A172 (cell line): ENCODE measurements at places on chromosomes 5 and 9. TPM values are rescaled to one million over a fixed set of nuclear protein-coding genes. Genes with fewer than 3 reads are reported as not detected.

- peak; percentile 96 for DNase-seq
Observed at GRCh38 chr5:173326501-173326960, 1.7 kb downstream of the STC2 start.

DNA sequence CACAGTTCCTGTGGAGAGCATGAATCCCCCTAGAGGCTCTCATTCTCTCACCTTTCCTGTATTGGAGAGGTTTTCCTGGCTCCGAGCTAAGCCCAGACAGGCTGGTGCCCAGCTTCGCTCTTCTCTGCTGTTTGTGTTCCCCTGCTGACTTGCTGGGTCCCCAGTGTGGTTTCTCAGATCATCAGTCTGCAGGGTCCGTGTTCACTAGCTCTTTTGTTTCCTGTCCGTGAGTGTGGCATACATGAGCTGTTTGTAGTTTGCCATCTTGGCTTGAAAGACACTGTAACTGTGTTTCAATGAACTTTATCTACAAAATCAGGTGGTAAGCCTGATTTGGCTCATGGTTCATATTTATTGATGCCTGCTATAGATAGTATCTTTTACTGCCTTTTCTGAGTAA, 23.8 kb downstream of the LOX start:
- DNase-seq = no peak

DNA sequence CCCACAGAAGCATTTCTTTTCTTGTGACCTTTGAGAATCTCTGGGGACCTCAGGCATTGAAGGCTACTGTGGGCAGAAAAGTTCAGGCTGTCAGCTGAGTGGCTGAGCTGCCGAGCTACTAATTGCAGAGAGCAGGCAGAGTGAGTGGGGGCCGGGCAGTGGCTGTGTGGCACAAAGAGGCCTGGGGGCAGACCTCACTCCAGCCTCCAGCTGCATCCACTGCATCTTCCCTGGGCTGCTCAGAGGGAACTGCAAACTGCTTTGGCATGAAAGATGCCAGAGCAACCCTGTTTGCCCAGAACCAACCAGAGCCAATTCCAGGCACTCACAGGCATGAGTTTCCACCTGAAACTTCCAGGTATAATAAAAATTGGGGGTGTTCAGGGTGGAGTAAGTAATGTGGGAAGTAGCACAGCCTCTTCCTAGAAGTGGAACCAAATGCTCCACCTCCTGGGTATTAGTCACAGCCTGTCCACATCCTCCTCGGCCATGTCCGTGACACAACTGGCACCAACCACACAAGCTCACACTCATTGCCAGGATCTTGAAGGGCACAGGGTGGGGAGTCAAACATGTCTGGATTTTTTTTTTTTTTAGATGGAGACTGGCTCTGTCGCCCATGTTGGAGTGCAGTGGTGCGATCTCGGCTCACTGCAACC, 548.9 kb downstream of the BNC2 start:
- peak; percentile 84 for DNase-seq

GRCh38 chr9:127949827-127950512, 12.3 kb upstream of the DPM2 start:
- no peak for DNase-seq

DNA sequence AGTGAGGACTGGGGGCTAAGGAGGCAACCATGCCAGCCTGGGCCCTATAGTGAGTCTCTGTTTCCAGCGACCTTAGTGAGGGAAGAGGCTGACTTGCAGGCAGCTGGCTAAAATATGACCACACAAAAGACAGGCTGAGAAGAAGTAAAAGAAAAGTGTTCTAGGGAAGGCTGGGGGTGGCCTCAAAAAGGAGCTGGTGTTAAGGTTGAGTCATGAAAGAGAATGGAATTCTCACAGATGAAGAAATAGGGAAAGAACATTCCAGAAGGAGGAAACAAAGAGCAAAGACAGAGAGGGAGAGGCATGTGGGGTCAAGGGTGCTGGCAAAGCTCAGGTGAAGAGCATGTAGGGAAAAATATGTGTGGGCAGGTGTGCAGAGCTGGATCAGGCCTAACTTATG, 302.7 kb upstream of the RFX3 start:
- DNase-seq = no peak

GRCh38 chr5:21806943-21807342, 1046.2 kb downstream of the CDH12 start:
- DNase-seq = peak; percentile 83

GRCh38 chr5:177309351-177310191, 2.1 kb downstream of the MXD3 start:
- DNase-seq = peak; percentile 75

- DNase-seq = no peak
Observed at GRCh38 chr5:159422361-159422760, 92.1 kb upstream of the IL12B start.

GRCh38 chr5:82828211-82828610, 249.0 kb downstream of the TMEM167A start:
- no peak for DNase-seq

GRCh38 chr5:71873191-71873591, 154.1 kb downstream of the CARTPT start:
- DNase-seq = no peak

DNA sequence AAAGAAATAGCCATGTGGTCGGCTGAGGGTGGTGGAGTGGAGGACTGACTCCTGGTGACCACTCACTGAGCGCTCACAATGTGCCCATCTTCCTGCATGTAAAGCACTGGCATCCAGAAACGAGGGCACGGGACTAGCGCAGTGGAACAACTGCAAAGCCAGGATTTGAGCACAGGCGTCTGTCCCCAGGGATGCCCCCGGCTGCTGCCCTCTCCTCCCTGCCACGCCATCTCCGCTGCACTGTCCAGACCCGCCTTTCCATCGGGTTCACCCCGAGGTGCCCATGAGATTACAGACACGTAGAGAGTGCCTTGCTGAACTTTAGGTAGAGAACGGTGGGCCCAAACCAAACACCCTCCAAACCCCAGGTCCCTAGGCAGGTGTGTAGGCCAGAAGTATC, 44.7 kb downstream of the PRRT1B start:
- no peak for DNase-seq

DNA sequence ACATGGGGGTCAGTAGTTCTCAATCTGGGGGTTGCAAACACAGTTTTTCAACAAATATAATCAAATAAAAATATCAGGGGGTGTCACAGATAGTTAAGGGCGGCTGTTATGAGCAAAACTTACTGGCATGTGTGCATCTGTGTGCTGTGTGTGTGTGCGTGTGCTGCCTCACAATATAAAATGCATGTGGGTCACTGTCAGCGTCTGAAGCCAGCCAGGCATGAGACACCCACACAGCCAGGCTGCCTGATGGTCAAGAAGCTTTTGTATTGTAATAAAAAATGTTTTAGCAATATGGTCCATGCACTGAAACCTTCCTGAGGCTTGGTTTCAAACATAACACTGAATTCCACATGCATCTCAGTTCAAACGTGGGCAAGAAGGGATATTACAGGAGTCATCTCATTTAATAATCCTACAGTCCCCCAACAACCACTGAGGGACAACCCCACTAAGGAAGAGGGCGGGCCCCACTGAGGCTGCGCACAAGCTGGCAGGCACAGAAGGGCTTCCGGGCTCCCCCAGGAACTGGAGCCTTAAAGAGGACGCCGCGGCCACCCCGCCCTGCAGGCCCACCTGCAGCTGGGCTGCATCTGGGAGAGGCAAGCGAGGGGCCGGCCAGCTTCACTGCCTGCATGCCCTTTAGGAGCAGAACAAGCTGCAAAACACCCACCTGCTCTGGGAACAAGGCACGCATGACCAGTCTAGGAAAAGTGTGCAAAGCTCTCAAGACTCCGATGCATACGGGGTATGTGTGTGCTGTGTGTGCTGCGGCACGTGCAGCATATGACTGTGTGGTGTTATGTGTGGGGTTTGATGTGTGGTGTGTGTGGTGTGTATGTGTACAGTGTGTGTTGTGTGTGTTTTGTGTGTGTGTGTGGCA, 14.1 kb downstream of the SEMA4D start:
- DNase-seq = no peak

- DNase-seq = no peak
Observed at GRCh38 chr9:6833518-6834192, 75.9 kb downstream of the KDM4C start.

GRCh38 chr5:77428526-77428925, 63.6 kb downstream of the WDR41 start:
- no peak for DNase-seq

DNA sequence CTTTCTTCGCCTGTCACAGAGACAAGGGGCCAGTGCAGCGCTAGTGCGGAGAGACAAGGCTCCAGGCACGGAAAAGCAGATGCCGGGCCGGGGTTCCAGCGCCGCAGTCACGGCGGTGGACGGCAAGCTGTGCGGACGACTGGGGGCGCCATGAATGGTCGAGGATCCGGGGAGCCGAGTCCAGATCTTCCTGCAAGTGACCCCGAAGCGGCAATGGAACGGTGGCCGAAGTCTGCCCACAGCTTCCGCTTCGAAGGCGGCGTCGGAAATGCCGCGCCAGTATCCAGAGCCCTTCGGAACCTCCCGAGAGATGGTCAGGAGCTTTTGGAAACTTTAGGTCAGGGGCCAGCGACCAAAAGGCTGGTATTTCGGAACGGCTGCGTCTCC, 601 bp upstream of the FAF2 start:
- no peak for DNase-seq

- peak; percentile 52 for DNase-seq
Observed at GRCh38 chr5:130652176-130652575, 512.9 kb downstream of the HINT1 start.

DNA sequence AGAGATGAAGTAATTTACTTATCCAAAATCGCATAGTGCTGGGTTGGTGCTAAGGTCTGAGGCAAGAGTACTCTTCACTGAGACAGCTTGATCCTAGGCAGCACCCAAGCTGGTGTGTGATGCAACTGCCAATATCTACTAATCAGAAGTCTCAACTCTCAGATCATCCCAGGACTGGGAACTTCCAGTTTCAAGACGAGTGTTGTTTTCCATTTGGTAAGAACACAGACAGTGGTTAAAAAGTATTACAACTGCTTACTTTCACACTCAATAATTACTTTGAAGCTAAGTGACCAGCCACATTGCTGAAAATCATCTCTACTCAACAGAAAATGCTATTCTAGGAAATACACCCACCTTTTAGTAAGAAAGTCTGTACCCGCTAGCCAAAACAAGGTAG, 45.3 kb downstream of the FBXW11 start:
- DNase-seq = no peak

DNA sequence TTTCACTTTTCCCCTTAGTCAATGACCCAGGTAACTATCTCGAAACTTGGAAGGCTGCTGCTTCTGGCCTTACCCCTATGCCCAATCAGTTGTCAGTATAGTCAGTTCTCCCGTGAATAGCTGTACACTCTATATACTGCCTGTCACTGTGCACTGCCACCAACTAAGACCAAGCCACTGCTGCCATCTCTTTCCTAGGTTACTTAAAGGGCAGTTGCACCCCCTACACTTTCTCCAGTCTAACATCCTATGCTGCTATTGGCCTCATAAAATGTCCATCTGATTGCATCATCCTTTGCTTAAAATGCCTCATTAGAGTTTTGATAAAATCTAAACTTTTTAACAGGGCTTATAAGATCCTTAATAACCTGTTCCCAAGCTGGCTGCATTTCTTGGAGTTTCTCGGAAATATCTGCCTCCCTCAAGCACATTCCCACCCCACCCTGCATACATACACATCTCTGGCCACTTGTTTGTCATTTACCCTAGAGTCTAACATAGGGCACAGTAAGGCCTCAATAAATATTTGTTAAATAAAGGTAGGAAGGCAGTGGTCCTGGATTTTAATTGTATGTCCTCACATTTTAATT, 32.8 kb upstream of the TNFAIP8 start:
- DNase-seq = no peak

GRCh38 chr5:156219483-156220005, 107.4 kb upstream of the SGCD start:
- no peak for DNase-seq

GRCh38 chr5:57828221-57828620, 345.6 kb upstream of the ACTBL2 start:
- no peak for DNase-seq

DNA sequence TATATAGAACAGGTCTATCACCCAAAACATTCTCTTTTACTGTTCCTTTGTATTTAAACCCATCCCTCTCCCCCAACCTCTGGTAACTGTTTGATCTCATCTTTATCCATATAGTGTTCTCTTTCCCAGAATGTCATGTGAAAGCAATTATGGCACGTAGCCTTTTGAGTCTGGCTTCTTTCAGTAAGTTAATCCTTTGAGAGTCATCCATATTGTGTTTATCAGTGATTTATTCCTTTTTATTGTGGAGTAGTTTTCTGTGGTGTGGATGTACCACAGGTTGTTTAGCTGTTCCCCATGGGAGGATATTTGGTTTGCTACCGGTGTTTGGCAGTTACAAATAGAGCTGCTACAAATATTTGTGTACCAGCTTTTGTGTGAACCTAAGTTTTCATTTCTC, 38.0 kb downstream of the HMGXB3 start:
- DNase-seq = no peak

DNA sequence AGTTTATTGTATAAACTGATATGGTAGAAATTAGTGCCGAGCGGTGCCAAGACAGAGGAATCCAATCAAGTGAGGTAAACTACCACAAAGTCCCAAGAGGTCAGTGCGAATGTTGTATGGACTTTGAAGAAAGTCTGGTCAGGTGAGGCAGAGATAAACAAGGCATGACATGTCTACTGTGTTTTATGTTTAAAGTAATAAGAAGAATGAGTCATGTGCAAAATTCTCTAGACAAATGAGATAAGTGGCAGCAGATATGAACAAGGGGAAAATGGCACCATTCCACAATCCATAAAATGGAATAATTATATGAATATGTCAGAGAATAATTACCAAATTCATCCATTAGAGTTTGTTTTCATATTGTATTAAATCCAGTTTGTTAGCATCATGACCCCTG, 364.1 kb upstream of the CCNH start:
- no peak for DNase-seq

DNA sequence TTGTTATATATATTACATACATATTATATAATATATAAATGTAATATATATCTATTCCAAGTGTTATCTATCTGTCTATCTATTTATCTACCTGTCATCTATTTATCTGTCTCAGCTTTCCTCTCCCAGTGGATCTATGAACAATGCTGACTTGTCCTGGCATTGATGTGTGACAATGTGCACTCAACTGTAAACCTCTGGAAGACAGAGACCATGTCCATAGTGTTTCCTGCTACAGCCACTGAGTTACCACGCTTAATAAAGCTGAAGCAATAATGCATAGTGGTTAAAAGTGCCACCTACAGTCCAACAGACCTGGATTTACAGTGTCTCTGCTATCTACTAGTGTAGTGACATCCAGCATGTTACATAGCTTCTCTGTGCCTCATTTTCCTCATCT, 57.2 kb upstream of the TMED7 start:
- no peak for DNase-seq

The FIBCD1 gene
- total RNA-seq = 1.6 and 2.6 TPM in 2 replicates

The PCAT7 gene
- total RNA-seq = 2.0 and 2.2 TPM in 2 replicates

The SOX30 gene
- total RNA-seq = not detected in 2 replicates

The ALDOB gene
- not detected in 2 replicates for total RNA-seq

The OR1J2 gene
- total RNA-seq = not detected in 2 replicates

The IQGAP2 gene
- 1.8 and 8.3 TPM in 2 replicates for total RNA-seq

The ELP1 gene
- total RNA-seq = 37.1 and 40.0 TPM in 2 replicates

The TICAM2 gene
- 10.0 and 11.1 TPM in 2 replicates for total RNA-seq

The CDKN2A gene
- total RNA-seq = not detected in 2 replicates

The PTGDS gene
- total RNA-seq = 1.6 TPM in 1 of 2 replicates, not detected in the other

The CDH9 gene
- total RNA-seq = 0.22 TPM in 1 of 2 replicates, not detected in the other

The HNRNPH1 gene
- 529 and 554 TPM in 2 replicates for total RNA-seq

The FAM169A gene
- total RNA-seq = 28.3 and 33.0 TPM in 2 replicates

The RNF183 gene
- not detected in 2 replicates for total RNA-seq

The GMCL2 gene
- not detected in 2 replicates for total RNA-seq

The SH2D3C gene
- 1.7 and 2.1 TPM in 2 replicates for total RNA-seq

The SLC34A1 gene
- total RNA-seq = 0.05 TPM in 1 of 2 replicates, not detected in the other
